ENCODE measurements at places on chromosomes 7 and 10. TPM values are rescaled to one million over a fixed set of nuclear protein-coding genes. Genes with fewer than 3 reads are reported as not detected.
A peak's percentile ranks its signal among the peaks of the same experiment; 100 is the strongest.

GRCh38 chr7:48035967-48036478, 680 bp downstream of the C7orf57 start:
- 0 out of 2 replicates have a peak overlapping the region, but pooled peaks have one; percentile 14 for H3K27ac ChIP-seq
- H3K27me3 ChIP-seq: no peaks in the 10 kb centered on the region
- no peaks in the 10 kb centered on the region for H3K36me3 ChIP-seq
- peak overlapping the region; percentile 68 for H3K4me3 ChIP-seq

DNA sequence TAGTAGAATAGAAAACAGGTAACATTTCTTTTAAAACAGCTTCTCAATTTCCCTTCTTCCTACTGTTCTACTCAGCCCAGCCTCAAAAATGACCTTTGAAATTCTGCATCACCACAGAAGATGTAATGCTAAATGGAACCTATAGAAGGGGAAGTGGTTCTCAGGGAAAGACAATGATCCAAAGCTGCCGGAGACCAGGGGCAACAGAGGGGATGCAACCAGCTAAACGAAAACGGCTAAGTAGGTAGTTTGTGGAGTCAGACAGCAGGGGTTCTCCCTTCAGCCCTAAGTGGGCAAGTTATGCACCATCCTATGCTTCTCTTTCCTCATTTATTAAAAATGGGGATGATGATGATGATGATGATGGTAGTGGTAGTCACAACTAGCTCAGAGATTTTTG, 214.3 kb downstream of the ELMO1 start:
- H3K4me1 ChIP-seq: no peaks in the 10 kb centered on the region
- no peaks in the 10 kb centered on the region for H3K36me3 ChIP-seq
- no peak overlapping the region for H3K4me3 ChIP-seq
- no peak overlapping the region for H3K27ac ChIP-seq
- no peak for DNase-seq

GRCh38 chr7:78018641-78019446, 220.3 kb downstream of the PHTF2 start:
- no peaks in the 10 kb centered on the region for H3K36me3 ChIP-seq
- H3K27ac ChIP-seq: peak overlapping the region; percentile 77
- DNase-seq: no peak

DNA sequence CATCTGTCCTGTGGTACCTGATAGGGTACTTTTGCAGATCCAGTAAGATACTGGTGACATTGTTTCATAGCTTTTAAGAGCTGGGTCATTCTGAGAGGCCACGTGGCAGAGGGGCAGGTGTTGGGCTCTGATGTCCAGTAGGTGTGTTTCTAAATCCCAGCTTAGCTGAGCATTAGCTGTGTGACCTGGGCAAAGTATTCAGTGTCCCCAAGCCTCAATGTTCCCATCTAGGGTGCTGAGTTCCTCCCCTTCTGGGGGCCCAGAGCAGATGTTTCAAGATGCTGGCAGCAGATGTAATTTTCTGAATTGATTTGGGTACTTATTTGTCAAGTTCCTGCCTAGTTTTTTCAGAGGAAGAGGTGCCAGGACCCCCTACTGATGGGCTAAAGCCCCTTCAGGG, 52.9 kb downstream of the NEURL1 start:
- H3K4me1 ChIP-seq: peaks cover 8% of the 10 kb centered on the region
- no peak for DNase-seq
- 0 out of 2 replicates have a peak, but pooled peaks cover 2% of the 10 kb centered on the region for H3K27me3 ChIP-seq
- H3K36me3 ChIP-seq: no peaks in the 10 kb centered on the region

Gene ACTL6B
- not detected for total RNA-seq

Gene OR9A2
- not detected for total RNA-seq

Gene SLC26A3
- 0.36 TPM for total RNA-seq

Data from Panc1 (cell line).